ENCODE measurements at places on chromosomes 2 and 18.

DNA sequence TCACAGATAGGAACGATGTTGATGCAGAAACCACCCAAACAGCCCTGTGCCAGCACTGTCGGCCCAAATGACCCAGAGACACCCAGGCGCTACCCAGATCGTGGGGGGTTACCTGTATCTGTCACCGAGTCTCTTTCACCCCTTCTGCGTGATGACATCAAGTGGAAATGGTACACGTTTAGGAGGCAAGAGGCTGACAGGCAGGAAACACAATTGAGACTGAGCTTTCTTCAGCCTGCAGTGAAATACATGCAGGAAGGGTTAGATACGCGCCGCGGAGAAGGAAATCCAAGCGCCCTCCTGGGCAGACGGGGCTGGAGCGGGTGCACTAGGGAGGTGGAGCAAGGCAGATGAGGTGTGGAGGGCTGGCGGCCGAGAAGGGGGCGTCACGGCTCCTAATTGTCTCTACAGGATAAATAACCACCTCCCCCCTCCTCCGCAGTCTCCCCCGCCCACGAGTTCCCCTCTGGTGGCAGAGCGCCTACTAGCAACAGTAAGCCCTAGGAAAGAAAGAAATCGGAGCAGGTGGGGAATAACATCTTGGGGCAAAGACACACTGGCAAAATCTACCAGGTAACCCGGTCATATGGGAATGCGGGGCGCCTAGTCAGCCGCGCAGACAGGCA, at the start of gene RNF152:
RNF152 (minus strand) TSS at position 325 of the 626 bp plus-strand sequence. CDS start 76,544 bp downstream, outside the sequence.
- no peak for DNase-seq

DNA sequence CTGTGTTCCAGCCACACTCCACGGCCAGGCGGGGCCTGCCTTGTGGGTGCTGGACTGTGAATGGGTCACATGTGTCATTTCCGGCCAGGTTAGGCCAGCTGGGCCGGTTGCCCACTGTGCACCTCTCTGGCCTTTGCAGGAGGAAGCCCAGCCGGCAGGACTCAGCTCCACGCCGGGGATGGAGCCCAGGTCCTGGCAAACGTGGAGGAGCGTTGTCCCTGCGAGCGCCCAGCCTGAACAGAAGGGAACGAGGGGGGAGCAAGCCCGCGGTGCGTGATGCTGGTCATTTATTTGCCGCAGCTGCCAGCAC, 152.9 kb downstream of the PXDN start:
- no peak for DNase-seq

GRCh38 chr2:133829450-133830020, 261.3 kb upstream of the NCKAP5 start:
- no peak for DNase-seq

DNA sequence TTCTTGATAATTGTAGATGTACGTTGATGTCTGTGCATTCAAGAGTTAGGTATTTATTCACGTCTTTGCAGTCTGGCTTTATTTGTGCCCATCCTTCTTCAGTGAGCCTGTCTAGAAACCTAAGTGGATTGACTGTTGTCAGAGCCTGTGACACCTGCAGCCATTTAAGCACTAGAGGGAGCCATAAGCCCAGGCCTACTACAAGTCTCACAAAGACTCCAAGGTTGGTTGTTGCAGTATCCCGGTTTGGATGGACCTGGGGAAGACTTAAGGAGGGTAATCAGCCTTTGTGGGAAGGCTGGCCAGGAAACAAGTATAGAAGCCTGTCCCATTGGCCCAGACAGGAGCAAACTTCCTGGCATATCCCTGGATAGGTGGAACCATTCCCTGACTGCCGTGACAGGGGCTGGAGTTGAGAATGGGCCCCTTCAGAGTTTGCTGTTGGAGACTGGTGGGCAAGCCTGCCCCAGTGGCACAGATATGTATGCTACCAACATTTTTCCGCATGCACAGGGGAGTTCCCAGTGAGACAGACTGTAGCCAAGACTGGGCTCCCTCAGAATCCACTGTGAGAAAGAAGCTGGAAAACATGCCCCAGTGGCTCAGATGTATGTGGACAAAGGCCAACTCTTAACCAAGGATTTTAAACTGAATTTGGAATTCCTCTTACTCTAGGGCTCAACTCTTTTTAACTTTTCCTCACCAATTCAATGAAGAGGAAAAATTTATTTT, 9.3 kb upstream of the LRRC30 start:
- DNase-seq: no peak

GRCh38 chr18:63907664-63908063, at the start of gene SERPINB10:
TSS of gene SERPINB10 (plus strand) at chr18:63907958. CDS start at chr18:63915511, 7,553 bp downstream.
- DNase-seq: no peak

GRCh38 chr2:186560254-186560653, 29.6 kb upstream of the ITGAV start:
- no peak for DNase-seq

- no peak for DNase-seq
Observed at GRCh38 chr2:3396920-3397559, 17.5 kb downstream of the TRAPPC12 start.

DNA sequence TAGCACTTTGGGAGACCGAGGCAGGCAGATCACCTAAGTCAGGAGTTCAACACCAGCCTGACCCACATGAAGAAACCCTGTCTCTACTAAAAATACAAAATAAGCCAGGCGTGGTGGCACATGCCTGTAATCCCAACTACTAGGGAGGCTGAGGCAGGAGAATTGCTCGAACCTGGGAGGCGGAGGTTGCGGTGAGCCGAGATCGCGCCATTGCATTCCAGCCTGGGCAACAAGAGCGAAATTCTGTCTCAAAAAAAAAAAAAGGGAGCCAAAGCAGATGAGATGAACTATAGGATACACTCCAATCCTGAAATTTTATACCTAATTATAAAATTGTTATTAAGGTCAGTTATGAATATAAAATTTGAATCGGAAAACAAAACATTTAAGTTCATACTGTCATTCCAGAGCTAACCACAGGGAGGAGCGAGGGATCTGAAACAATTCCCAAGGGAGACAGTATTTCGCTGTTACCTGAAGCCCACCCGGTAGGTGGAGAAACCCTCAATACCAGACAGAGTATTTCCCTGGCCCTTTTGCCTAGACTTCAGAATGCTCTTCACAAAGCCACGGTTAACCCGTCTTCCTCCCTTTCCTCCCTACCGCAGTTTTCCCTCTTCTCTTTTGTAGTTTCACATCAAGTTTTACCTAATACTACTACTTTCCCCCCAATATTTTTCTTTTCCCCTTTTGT, 1.4 kb downstream of the PPM1G start:
- no peak for DNase-seq

DNA sequence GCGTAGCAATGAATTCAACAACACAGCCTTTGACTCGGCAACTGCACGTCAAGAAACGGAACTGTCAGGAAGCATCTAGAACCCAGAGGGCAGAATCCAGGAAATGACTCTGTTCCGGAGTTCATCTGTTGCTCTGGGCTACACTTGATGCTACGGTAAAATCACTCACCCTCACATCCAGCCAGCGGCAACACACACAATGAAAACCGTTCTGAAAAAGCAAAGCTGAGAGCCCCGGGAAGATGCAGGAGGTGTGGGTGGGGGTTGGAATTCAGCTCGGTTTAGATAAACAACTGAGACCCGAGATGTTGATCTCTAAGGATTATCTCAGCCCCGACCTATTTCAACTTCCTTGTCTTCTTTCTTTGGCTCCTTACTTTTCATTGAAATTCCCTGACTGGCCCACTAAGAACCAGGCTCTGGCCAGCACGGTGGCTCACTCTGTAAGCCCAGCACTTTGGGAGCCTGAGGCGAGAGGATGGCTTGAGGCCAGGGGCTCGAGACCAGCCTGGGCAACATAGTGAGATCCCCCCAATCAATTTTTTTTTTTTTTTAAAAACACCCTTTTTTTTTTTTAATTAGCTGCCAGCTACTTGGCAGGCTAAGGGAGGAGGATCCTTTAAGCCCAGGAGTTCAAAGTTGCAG, 13.3 kb upstream of the RAB17 start:
- no peak for DNase-seq

DNA sequence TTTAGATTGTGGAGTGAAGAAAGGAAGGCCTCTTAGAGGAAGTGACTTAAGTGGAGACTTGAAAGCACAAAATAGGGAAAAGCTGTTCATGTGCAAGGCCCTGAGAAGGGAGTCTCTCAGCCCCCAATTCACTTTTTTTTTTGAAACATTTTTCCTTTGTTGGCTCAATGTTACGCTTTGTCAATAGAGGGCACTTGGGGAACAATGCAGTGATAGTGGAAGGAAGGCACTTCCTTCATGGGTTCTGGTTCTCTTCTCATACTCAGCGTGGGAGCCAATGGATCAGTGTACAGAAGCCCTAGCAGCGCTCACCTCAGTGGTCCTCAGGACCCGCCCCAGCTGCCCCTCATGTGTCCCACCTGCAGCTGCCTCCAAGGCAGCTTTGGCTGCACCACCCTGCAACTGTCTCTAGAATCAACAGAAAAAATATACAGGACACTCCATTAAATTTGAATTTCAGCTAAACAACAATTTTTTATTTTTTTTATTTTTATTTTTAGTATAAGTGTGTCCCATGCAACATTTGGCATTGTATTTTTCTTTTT, 8.6 kb upstream of the C2orf42 start:
- DNase-seq: no peak

DNA sequence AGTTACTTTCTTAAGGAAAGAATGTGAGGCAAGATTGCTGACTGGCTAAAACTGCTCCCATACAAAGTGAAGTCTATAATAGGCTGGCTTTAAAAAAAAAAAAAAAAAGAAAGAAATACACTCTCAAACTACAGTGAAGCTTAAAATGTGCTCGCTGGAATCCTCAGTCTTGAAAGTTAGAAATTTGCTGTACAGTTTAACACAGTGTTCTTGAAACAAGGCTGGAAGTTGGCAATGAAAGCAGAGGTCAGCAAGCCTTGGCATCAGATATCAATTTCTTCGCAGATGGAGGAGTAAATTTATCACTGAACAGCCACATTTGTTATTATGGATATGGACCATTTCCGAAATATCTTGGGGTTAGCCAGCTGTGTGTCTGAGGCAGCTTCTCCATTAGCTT, 392.9 kb downstream of the ZNF516 start:
- no peak for DNase-seq

DNA sequence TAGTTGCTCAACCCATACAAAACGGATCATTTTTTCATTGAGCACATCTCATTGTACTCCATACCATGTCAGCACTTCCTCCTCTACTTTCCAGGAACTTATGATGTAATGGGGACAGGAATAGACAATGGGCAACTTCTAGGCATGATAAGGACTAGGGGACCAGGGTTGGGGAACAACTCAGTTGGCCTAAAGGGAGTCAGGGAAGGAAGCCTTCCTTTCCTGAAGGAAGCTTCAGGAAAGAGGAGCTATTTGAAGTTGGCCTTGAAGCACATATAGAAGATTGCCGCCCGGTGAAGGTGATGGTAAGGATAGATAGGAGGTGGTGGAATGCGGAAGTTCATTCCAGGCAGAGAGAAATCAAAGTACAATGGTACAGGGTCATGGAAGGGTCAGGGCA, 283.9 kb downstream of the SLC8A1 start:
- DNase-seq: no peak

DNA sequence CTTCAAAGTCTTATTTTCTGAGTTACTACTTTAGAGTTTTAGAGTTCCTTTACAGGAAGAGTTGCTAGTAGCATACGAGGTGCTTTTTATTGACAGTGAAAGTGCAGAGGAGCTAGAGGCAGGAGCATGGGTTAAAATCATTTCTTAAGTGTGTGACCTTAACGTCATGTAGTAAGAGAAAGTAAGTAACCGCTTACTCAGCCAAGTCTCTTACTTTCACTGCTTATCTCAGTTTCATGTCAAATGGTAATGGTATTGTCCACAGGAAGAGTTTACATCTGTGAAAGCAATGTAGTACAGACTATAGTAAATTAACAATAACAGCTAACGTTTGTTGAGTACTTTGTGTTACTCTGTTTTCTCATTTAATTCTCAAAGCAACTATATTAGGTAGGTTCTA, 12.6 kb downstream of the NDUFAF7 start:
- no peak for DNase-seq

DNA sequence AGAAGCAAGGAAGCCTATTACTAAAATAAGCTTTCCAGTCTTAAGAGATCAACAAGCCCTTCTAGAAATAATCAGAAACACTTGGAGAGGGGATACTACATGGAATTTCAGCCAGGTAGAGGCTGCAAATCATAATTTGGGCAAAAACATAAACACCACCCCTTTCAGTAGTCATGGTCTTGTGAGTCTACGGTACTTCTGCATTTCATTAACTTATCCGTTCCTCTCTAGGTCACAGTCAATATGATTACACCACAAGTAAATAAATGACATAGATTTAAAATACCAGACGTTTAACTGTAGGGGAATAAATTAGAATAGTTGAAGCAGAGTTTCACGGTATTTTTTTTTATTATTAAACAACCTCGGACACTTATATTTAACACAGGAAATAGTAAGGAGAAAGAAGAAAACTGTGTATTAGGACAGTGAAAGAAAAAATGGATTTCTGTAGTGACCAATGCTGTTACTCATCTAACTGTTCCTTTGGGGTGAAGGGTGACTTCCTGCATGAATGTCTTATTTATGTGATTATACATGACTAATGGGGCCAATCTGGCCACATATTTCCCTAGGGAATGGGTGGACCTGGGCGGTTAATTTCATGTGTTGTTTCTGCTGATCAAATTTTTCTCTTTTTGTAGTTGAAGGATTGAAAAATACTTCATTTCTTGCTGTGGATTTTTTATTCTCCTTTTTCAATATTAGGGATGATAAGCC, 456.6 kb upstream of the UBE2E3 start:
- no peak for DNase-seq

GRCh38 chr2:219442256-219443015, 7.8 kb downstream of the SPEG start:
- no peak for DNase-seq

DNA sequence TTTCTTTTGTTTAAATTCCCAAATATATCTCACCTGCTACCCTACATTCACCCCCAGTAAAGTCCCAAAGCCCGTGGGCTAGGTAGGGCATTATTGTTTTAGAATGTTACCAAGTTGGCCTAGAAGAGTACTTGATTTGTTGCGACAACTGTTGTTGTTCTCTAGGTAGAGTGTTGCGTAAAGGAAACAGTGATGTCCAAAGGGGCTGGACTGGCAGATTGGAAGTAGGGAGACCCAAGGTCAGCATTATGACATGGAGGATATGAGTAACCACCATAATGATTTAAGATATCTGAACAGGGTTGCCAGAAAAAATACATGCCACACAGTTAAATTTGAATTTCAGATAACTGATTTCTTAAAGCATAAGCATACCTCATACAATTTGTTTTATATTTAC, 39.2 kb downstream of the SCN1A start:
- no peak for DNase-seq

GRCh38 chr2:127853671-127854070, 4.3 kb downstream of the POLR2D start:
- DNase-seq: no peak

- no peak for DNase-seq
Observed at GRCh38 chr2:238346544-238346943, 26.2 kb downstream of the TRAF3IP1 start.

- no peak for DNase-seq
Observed at GRCh38 chr2:235594041-235594440, 100.2 kb downstream of the AGAP1 start.

GRCh38 chr2:67311536-67311935, 85.6 kb upstream of the ETAA1 start:
- DNase-seq: no peak

Data from stimulated activated CD8-positive, alpha-beta memory T cell treated with anti-CD3 and anti-CD28 coated beads, Interleukin-7, amount 100 ng/mL, for 24 hours (primary cell).